ENCODE measurements at places on chromosomes 2 and 18.

- no peak for DNase-seq
Measured at GRCh38 chr18:46596119-46596518, 60.9 kb downstream of the LOXHD1 start.

- DNase-seq: no peak
Measured at GRCh38 chr2:19886261-19886660, 15.5 kb downstream of the TTC32 start.

- DNase-seq: no peak
Measured at GRCh38 chr2:99648178-99648844, 158.5 kb upstream of the REV1 start.

- DNase-seq: no peak
Measured at GRCh38 chr2:5561006-5561405, 131.2 kb upstream of the SOX11 start.

DNA sequence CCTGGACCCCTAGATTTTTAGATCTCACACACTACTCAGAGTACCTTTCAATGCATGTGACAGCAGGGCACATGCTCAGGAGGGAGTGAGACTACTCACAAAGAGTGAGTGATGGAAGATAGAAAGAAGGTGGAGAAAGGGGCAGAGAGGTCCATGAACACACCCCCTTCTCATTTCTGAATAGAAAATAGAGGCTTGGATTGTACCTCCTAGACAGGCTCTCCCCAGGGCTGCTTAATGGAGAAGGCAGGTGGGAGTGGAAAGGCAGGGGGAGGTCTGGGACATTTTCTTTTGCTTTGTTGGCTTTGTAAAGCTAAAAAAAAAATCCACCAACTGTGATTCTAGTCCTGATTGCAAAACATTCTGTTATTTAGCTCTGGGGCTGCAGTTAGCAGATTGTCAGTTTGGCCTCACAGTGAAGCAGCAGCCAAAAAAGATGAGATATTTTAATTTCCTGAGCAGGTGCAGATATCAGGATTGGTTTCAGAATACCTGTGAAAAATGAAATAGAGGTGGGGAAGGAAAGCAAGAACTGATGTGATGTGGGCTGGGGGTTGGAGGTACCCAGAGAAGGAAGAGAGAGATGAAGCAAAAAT is 119.3 kb upstream of the GYPC start:
- no peak for DNase-seq

- no peak for DNase-seq
Measured at GRCh38 chr18:46469186-46469915, 187.7 kb downstream of the LOXHD1 start.

GRCh38 chr2:71832388-71832787 is 315.3 kb downstream of the CYP26B1 start:
- no peak for DNase-seq

DNA sequence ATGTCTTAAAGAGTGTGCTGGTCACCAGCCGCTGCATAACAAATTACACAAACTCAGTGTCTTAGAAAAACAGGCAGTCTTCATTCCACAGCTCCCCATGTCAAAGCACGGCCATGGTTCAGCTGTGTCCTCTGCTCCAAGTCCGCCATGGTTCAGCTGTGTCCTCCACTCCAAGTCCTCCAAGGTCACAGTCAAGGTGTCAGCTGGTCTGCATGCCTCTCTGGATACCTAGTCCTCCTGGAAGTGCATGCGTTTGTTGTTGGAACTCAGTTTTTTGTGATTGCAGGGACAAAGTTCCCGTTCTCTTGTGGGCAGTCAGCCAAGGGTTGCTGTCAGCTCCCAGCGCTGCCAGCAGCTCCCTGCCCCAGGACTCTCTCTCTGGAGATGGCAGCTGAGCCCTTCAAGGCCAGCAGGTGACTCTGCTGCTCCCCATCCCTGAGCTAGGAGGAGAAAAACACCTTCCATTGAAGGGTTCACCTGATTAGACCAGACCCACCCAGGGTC is 304.0 kb upstream of the MYT1L start:
- no peak for DNase-seq

DNA sequence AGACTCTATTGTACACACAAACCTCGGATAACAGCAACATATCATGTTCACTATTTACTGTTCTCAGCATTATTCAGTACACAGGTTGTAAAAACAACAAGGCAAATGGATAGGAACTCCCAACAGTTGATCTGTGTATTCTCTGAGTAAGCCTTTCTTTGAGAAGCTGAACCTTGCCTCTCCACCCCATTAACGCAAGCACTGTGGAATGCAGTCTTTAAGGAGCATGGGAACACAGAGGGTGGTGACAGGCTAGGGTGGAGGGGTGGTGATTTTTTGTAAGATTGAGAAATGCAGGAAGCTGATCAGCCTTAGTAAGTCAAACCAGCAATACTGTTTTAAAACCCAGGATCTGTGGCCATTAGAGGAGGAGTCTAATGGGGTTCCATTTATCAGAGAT is 19.6 kb upstream of the SERPINB11 start:
- DNase-seq: no peak

DNA sequence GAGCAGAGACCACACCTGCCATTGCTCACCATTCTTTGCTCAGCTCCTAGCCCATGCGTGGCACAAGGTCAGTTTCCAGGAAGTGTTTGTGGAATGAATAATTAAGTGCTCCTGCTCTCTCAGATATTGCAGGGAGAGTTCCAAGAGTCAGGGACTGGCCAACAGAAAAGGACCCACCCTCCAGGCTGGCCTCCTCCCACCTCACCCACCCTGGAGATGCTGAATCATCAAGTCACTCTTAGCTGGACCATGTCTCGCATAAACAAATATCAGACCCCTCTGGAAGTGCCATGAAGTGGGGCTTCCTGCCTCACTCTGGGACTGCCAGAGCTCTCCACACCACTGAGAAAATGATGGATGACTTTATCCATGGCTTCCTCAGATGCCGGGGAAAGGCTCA is 256.0 kb downstream of the TNS1 start:
- DNase-seq: no peak

- no peak for DNase-seq
Measured at GRCh38 chr2:120225549-120226065, 2.4 kb upstream of the TMEM185B start.

- DNase-seq: peak; percentile 81
Measured at GRCh38 chr2:150911766-150912280, 349.8 kb downstream of the RBM43 start.

DNA sequence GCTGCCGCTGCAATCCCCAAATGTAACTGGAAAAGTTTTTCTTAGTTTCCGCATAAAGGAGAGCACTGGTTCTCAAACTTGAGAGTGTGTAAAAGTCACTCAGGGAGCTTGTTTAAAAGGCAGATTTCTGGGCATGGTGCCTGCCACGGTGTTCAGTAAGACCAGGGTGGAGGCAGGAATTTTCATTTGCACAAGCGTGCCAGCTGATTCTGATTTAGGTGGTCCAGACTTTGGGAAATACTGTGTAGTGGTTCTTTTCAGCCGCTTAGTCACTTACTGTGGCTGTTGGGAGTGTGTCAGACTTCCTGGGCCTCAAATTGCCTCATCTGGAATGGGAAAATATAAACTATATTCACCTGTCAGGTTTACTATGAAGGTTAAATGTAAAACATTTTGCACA is 788 bp downstream of the ARMC9 start:
- DNase-seq: no peak

Data from OCI-M1 (cell line).